ENCODE measurements at places on chromosomes 12 and 14.

DNA sequence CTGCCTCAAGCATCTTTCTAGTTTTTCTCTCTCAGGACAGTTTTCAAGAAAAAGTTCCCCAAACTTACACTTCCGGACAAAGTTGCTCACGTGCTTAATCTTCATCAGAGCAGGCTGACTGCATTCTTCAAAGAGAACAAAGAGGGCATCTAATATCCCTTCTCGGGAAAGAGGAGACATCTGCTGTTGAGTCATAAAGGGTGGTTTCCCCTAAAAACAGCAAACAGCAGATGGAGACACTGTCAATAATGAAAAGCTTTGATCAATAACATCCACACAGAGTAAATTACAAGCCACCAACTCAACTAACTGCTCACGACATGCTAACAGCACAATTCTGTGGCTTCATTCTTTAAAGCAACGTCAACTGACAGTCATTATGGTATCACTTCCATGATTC, 8.1 kb downstream of the CIT start:
- DNase-seq: no peak

GRCh38 chr12:94930772-94931171, 72.7 kb downstream of the NDUFA12 start:
- no peak for DNase-seq

DNA sequence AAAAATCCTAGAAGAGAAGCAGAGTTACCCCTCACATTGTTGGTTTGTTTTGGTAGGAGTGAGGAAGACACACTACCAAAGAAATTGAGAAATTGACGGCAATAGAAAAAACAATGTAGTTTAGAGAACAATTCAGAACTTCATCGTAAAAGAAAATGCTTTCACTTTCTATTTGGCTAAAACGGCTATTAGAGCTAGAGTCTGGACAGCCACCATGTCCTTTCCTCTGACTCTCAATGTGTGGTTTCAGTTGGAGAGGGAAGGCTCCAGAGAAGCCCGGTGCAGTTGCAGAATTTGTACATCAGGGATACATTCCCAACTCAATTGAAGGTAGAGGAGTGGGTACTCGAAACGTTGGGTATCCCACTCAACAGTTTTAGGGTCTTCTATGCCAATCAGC, 535.3 kb downstream of the GALC start:
- DNase-seq: no peak

GRCh38 chr12:70052931-70053497, 190.2 kb upstream of the CNOT2 start:
- DNase-seq: no peak

DNA sequence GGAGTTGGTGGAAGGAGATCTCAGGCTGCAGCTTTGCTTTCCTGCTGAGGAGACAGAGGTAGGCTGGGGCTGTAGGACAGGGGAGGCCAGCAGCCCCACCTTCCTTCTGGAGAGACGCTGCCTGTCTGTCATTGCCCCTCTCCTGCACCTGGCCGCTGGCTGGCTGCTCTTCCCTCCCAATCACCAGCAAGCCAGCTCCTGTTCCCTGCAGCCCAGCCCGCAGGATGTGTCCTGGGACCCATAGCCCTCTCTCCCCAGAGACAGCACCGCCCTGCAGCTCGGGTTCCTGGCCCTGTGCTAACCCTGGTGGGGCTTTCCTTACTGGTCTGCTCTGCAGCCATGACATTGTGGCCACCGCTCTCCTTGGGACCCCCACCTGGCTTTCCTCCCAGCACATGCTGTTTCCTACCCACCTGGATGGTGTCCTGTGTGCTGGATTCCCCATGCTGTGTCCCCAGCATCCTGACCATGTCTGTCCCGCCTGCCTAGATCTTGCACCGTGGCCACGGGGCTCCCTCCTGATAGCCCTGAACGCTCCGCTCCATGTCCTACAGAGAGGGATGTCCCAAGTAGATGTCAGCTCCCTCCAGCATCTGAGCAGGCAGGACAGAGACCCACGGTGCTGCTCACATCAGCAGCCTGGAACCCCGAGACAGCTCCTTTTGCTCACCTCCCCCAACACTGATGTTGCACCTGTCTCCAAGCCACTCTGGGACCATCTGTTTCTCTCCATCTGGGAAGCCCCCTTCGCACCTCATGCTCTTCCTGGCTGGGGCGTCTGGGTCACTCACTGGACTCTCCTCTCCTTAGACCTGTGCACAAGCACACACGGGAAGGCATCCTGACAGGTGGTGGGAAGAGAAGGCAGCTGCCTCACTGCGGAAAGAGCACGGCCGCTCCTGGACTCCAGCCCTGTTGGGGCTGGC, 1.1 kb upstream of the MTA1 start:
- no peak for DNase-seq

DNA sequence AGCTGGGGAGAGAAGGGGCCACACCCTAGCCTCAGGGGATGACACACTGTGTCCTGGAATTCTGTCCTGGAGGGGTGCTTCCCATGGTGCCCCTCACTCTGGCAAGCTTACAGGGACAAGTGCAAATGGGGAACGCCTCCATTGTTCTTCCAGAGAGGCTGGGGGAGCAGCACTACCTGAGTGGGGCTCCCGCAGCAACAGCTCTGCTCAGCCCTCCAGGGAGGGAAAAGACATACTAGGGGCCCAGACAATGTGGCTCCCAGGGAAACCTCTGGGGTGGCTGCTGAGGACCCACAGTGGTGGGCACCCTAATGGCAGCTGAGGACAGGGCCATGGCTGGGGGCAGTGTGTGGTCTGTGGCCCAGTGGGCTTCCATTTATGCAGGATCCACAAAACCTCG, 69.4 kb downstream of the PLEKHG3 start:
- DNase-seq: no peak

DNA sequence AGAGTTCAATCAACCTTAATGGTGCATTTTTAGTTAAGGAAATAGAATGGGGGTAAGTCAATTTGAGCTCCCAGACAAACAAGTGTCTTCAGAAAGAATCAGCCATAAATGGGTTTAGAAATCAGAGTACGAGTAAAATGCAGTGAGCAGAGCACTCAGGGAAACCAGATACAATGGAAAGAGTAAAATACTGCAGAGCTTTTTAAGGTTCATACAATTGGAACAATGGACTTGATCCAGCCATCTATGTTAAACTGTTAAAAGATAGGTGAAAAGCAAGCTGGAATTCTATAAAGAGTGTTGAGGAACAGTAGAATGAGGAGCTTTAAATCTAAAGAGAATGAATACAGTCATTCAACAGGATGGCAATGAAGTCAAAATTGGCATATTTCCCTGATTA, 23.8 kb upstream of the PCNX4 start:
- DNase-seq: no peak

DNA sequence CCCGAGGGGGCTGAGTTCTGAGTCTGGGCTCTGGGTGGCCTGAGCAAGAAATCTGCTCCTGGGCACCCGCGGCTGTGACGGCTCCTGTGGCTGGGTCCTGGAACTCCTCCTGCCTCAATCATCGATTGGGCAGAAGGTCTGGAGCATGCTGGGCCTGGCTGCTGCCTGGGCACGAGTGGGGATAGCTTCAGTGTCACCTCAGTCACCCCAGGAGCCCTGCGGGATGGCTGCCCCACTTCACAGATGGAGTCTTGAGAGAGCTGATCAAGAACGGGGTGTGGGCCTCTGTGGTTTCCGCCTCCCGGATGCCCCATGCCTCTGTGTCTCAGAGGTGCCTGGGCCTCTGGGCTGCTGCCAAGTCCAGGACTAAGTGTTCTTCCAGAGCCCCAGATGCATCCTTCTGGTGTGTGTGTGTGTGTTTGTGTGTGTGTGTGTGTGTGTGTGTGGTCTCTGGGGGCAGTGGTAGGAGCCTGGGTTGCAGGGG, 185.6 kb upstream of the C14orf180 start:
- DNase-seq: no peak

- DNase-seq: no peak
These were observed 859.3 kb upstream of the ATXN7L3B start for GRCh38 chr12:73678335-73678734.

GRCh38 chr12:118650586-118650960, 274.2 kb downstream of the SUDS3 start:
- no peak for DNase-seq

DNA sequence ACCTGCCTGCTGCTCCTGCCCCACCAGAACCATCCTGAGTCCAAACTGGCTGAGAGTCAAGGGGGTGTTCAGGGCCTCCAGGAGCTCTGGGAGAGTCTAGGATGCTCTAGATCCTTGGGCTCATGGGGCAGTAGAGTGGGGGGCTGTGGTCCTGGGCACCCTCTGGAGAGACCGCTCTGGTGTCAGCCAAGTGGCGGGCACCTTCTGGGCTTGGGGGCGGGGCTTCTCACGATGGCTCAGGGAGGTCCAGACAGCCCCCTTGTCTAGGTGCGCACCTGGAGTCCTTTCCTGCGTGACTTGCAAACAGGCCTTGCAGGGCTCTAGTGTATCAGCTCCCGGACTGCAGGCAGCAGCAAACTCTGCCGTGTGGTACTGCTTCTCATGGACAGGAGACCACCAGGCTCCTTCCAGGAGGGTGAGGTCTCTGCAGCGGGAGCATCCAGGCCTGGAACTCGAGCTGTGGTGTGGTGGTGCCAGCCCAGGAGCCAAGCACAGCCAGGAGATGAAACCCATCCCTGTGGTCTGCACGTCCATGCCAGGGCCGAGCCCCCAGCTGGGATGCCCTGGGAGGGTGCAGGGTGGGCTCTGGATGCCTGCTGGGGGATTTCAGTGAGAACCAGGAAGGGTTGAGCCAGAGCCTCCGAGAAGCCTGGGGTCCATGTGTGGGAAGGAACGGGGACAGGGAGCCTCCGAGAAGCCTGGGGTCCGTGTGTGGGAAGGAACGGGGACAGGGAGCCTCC, 15.0 kb downstream of the PACS2 start:
- no peak for DNase-seq

- no peak for DNase-seq
These were observed 98.7 kb upstream of the RFLNA start for GRCh38 chr12:124196236-124196635.

DNA sequence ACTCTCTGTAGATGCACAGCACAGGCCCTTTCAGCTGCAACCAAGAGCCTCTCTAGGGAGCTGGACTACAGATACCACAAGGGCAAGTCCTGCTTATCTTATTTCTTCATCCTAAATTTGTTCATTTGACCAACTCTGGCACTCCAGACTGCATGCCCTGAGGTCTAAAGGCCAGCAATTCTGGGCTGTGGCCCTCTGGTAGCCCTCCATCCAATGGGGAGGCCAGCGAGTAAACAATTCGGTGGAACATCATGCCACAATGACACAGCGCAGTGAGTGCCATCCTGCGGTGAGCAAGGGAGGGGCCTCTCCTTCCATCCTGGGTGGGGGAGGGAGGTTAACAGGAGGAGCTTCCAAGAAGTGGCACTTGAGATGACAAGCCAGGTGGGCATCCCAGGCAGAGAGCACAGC, 652 bp upstream of the SELPLG start:
- DNase-seq: no peak

DNA sequence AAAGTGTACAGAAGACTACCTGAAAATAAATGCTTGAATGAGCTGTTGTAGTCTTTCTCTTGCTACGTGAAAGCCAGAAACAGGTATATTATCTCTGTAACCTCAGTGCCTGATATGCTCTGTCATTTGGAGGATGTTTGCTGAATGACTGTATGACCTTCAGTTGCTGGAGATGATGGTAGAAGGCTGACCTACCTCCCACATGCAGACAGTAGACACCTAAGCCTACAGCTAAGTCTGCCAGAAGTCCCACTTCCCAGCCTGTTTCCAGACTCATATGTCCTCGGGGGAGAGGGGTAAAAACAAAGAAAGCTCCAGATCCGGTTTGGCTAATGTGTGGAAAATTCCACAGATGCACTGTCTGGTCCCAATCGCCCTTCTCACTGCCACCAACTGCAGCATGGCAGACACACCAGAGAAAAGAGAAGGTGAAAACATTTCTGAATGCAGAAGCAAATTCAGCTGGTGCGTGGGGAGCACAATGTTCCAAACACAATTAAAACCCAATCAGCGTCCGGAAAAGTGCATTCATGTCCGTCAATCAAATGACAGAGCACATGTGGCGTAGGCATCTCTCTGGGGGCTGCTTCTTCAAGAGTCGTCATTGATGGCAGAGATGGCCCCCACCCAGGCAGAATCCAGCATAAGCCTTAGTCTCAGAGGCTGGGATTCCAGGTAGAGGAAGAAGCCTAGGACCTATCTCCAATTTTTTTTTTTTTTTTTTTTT, 76.3 kb upstream of the TBX3 start:
- no peak for DNase-seq

DNA sequence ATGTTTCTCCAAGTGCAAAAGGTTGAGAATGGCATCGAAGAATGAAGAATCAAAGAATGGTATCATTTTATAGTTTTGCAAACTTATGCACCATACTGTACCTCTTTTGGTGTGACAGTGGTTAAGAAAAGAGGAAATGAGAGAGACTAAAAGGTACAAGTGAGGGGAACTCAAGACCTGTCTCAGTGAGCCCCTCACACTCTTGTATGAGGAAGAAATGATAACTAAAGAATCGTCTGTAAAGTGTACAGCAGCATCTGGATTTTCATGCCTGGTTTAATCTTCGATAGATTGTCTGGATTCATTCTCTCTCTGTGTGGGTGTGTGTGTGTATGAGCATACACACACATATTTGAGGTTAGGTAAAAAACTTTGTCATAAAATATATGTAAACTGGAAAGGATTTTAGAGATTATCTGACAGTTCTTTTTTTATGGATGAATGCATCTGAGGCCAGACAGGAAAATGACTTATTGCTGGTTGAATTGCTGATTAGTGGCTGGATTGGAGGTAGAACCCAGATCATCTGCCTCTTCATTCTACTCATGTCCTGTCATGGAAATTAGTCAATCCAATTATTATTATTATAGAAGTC, 16.0 kb upstream of the SLC38A2 start:
- no peak for DNase-seq

DNA sequence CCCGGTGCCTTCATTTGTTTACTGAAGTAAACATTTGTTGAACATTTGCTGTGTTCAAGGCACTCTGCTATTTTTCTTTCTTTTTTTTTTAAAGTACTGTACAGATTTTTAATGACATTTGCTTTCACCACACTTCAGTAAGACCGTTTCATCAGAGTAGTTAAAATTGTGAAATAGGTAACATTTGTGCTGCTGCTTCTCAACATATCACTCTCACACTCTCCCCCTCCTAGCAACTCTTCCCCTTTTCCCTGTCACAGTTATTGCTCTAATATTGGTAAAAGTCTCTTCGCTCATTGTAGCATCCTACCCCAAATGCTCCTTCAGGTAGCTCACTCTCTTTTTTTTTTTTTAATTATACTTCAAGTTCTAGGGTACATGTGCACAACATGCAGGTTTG, 49.6 kb downstream of the SRGAP1 start:
- DNase-seq: no peak

- DNase-seq: no peak
These were observed 68.8 kb downstream of the IPO8 start for GRCh38 chr12:30626847-30627246.
